ENCODE measurements at places on chromosomes 2 and 18. TPM values are rescaled to one million over a fixed set of nuclear protein-coding genes. Genes with fewer than 3 reads are reported as not detected.

The HTR2B gene
- total RNA-seq: not detected

The PJVK gene
- total RNA-seq: 2.9 TPM

The TFCP2L1 gene
- total RNA-seq: 0.16 TPM

The INPP5D gene
- total RNA-seq: 0.65 TPM

The MYCN gene
- total RNA-seq: 0.32 TPM

The TMEM17 gene
- total RNA-seq: 1.3 TPM

The CLEC4F gene
- total RNA-seq: not detected

The PLA2R1 gene
- total RNA-seq: 2.0 TPM

The PER2 gene
- total RNA-seq: 1.8 TPM

The MTX2 gene
- 29.1 TPM for total RNA-seq

The LCT gene
- total RNA-seq: 0.08 TPM

The REG1A gene
- not detected for total RNA-seq

The RAB27B gene
- 7.5 TPM for total RNA-seq

The COL4A4 gene
- total RNA-seq: 0.91 TPM

The FAP gene
- 15.5 TPM for total RNA-seq

The PARD3B gene
- total RNA-seq: 1.4 TPM

The SERPINB2 gene
- total RNA-seq: 1.4 TPM

The NOL4 gene
- total RNA-seq: not detected

The TTN gene
- under 0.01 TPM for total RNA-seq

The SKOR2 gene
- total RNA-seq: not detected

The GAD1 gene
- not detected for total RNA-seq

Data from epithelial cell of alveolus of lung (primary cell).